ENCODE measurements at places on chromosomes 6 and 20. TPM values are rescaled to one million over a fixed set of nuclear protein-coding genes. Genes with fewer than 3 reads are reported as not detected.

Gene SLC17A3
- not detected for total RNA-seq

Gene SLC12A5
- 0.33 TPM for total RNA-seq

DNA sequence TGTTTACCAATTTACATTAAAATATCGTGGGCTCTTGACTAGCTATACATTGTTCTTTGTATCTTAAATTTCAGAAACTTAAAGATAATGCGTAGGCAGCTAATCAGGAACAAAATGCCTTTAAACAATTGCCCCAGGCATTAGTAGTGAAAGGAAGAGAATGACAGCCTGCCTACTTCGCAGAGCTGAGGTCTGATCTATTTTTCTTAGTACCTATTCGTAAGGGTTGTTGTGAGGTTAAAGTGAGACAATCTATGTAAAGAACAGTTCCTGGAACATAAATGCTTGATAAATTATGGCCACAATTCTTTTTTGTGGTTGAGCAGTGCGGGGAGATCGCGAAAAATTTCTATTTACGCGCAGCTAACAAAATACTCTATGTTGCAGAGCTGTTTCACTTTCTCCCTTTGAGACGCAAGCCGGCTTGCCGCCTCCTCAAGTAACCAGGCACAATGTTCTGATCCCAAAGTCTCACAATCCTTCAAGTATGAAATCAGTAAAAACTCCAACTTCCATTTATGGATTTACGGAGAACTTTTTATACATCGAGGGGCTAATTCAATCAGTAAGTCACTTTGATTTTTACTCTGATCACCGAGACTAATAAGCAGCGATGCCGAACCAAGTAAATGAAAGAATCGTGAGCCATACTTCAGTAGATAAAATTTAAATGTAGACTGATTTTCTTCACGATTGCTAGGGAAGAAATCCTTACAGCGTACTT is 878 bp upstream of the PNRC1 start:
- DNase-seq: peak; percentile 61

DNA sequence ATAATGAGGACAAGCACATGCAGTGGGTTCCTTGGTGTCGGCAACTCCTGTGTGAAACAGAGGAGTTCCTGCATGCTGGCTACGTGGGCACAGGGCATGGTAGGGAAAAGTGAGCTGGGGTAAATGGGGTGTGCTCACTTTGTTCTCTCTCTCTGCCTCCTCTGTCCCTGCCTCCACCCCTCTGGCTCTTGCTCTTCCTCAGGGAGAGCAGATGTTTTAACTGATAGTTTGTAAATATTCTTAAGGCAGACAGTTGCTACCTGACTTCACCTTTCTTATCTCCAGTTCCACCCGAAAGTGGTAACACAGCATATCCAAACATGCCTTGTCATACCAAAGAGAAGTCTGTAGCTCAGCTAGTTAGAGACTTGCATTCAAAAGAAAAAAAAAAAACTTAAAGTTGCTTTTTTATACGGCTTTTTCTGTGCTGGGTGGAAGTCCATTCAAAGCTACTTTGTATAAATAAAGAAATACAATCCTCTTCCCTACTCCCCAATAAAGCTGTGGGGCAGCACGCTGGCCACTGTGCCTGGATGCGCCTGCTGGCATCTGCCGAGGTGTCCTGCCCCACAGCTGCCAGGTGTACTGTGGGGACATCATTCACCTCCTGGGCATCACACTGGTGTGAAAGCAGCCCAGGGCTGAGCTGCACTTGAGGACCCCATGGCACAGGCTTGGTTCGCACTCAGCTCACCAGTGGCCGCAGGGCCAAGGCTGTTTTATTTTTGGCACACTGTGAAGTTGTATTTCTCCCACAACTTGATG is 93.6 kb downstream of the FOXC1 start:
- DNase-seq: no peak

Gene PRPF6
- total RNA-seq: 59.6 TPM

Gene DEFB112
- total RNA-seq: not detected

Gene SS18L1
- 18.4 TPM for total RNA-seq

- DNase-seq: no peak
Observed at GRCh38 chr20:50342638-50343102, 152.0 kb downstream of the CEBPB start.
